ENCODE measurements at places on chromosomes 4 and X. TPM values are rescaled to one million over a fixed set of nuclear protein-coding genes. Genes with fewer than 3 reads are reported as not detected.

Gene DKK2
- total RNA-seq, result 2.1 TPM

Gene GPRASP1
- 2.7 TPM for total RNA-seq

- DNase-seq, result no peak
Measured at GRCh38 chrX:40331353-40331752, 233.6 kb upstream of the BCOR start.

Gene MMRN1
- total RNA-seq, result 0.17 TPM

DNA sequence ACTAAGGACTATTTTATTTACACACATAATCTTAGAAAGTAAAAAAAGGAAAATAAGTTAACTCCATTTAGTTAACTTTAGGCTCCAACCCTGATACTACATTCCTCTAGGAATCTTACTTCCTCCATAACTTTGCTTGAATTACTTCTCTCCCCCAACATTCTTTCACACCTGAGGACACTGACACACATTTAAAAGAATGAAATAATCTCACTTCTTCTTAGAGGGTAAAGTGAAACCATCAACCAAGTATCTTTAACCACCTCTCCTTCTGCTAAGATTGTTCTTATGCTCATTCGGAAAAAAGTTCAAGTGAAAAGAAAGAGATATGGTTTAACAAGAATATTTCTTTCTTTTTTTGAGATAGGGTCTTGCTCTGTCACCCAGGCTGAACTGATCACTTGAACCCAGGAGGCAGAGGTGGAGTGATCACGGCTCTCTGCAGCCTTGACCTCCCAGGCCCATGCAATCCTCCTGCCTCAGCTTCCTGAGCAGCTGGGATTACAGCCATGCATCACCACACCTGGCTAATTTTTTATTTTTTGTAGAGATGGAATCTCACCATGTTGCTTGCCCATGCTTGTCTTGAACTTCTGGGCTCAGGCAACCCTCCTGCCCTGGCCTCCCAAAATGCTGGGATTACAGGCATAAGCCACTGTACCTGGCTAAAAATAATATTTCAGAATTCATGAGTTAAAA, 28.5 kb downstream of the SLC25A4 start:
- DNase-seq, result no peak

Gene PHOX2B
- total RNA-seq, result not detected

GRCh38 chrX:19747652-19748610, 139.5 kb downstream of the SH3KBP1 start:
- no peak for DNase-seq

Gene HSFX1
- total RNA-seq, result 0.75 TPM

DNA sequence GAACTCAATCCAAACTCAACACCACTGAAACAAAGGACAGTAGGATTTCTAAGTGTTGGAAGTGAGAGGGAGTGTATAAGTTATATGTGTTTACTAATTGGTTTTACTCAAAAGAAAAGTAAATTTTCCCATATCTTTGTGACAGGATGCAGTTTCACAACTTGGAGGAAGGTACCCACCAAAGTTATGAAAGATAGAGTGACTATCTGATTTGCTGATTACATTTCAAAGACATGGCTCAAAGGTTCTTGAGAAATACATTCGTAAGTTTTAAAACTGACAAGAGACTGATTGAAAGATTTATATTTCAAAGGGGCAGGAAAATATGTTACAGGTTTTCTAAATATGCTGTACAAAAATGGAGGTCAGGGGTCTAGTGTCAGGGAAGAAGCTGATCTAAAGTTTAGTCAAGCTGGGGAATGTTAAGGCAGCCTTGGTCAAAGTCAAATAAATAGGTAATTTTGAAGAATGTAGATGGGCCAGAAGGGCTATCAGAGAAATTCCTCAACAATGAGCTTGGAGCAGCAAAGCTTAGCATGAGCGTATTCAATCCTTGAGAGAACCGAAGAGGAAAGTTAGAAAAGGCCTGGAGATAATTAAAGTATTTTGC, 9.7 kb upstream of the COMMD8 start:
- no peak for DNase-seq

Gene LANCL3
- 0.22 TPM for total RNA-seq

Gene NLGN3
- 0.84 TPM for total RNA-seq

DNA sequence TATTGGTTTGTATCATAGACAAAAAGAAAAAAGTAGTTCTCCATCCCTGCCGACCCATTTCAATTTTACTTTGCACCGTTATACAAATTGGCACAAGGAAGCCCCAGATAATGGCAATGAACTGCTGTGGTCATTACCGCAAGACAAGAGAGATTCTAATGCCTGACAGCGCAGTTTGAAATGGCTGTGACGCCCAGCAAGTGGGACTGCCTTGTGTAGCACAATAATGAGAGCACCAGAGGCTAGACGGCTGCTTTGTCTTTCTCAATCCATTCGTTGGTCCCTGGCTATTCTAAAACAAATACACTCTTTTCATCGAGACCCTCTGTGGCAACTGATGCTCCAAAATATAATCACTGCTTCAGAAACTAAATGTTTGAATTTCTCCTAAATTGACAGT, 192.4 kb upstream of the NEIL3 start:
- peak; percentile 46 for DNase-seq

DNA sequence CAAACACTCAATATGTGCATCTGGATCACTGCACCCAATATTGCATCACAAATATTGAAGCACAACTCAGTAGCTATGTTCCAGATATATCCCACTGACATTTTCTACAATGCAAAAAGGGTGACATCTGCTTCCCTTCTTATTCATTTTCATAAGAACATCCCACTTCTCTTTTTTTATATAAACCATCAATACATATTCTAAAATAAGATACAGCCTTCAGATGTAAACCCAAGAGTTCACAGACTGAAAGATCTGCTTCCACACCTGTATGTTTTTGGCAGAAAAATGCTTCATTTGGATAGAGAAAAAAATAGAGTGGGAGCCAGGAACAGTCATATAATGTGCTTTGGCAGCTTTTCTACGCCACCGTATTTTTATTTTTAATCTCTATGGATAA, 815.6 kb upstream of the ADGRL3 start:
- no peak for DNase-seq

DNA sequence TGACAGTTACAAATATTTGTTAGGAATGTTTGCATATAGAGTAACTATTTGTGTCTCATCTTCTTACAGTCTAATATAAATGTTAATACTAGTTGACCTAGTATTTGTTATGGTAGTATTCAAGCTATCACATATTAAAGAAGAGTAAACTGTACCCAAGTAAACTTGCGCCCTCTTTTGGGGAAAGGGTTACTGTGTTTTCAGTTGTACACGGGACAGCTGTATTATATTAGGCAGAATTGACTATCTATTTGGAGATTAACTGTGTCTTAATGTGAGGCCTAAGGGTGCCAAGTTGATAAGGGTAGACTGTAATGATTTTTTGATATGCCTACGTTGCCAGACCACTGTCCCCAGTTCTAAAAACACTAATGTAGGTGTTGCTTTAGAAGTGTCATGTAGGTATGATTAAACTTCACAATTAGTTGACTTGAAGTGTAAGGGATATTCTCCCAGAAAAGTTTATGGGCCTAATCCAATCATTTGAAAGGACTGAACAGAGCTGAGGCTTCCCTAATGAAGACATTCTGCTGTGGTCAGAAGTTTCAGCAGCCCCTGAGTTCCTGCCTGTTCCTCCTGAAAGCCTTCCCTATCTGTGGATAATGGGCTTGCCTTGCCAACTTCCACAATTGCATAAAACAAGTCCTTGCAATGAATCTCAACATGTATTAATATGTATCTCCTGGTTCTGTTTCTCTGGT, 172.8 kb upstream of the CXCL13 start:
- no peak for DNase-seq

Gene P2RY10
- not detected for total RNA-seq

GRCh38 chr4:95013236-95013635, 255.5 kb downstream of the BMPR1B start:
- no peak for DNase-seq

Gene STBD1
- total RNA-seq, result 7.2 TPM

DNA sequence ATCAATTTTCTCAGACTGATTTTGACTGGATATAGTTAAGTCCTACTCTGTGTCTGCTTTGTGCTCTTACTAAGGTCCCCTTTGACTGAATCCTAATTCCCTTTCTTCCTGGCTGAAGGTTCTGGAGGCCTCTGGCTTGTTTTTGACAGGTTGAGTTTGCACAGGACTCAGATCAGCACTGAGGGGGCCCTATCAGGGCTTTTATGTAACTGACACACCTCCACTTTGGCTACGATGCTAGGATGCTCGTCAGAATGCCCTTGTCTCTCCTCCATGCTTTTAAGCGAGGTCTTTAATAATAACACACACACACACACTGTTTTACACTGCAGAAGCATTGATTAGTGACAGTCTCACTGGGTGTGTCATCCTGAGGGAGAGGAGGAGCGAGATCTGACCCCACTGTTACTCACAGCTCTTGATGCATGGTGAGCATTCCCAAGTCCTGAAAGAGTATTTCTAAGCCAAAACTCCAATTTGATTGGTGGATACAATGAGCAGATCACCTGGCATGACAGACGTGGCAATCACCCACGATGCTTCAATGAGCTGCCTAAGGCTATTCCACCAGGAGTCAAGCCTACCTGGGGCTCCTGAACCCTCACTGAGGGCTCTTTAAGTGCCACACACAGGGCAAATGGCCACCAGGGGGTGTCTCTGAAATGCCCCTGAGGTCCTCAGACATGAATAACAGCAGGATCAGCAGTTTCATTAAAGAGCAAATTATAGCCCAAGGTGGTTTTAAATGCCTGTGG, 130.4 kb upstream of the CPEB2 start:
- DNase-seq, result no peak

GRCh38 chrX:23953908-23954269, 46.1 kb downstream of the CXorf58 start:
- no peak for DNase-seq

DNA sequence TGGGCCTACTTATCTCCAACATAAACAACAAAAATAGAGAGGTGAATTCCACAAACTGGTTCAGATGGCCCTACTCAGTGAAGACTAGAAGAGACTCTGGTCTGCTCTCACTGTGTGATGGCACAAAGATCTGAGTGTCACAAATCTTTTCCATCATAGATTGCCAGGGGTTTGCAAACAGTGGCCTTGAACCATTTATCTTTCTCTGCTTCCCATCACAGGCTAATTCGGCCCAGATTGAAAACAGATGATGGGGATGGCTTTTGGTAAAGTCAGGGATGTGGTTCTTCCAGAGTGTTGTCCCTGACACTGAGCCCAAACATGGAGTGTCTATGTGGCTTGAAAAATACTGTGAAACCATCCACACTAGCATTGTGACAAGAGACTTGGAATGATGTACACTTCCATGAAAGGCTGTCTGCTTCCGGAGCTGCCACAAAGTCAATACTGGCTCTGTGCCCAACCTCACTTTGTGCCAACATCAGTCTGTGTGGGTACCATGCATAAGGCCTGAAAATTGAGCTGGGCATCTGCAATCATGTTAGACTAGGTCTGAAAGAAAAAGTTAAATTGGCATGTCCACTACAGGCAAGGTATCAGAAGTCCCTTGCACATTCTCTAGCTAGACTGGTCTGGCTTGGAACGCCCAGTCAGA, 25.2 kb upstream of the PLAC1 start:
- DNase-seq, result no peak

Gene TMPRSS11A
- total RNA-seq, result not detected

- peak; percentile 62 for DNase-seq
Measured at GRCh38 chr4:55172694-55173287, 47.4 kb upstream of the KDR start.

DNA sequence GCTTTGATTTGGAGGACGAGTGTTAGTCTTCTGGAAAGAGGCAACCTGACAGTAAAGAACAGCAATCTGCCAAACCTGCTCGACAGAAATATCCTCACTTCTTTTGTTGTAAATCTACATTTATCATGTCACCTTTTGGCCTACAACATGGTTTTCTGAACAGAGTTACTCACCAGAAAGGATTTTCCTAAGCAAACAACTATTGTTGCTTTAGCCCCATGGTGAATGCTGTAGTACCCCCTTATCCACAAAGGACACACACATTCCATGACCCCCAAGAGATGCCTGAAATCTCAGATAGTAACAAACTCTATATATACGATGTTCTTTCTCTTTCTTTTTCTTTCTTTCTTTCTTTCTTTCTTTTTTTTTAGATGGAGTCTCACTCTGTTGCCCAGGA, 42.7 kb downstream of the TMEM150C start:
- DNase-seq, result peak; percentile 76

- DNase-seq, result no peak
Measured at GRCh38 chr4:159343116-159343515, 240.2 kb downstream of the RAPGEF2 start.

Gene NUDT6
- total RNA-seq, result 4.0 TPM

DNA sequence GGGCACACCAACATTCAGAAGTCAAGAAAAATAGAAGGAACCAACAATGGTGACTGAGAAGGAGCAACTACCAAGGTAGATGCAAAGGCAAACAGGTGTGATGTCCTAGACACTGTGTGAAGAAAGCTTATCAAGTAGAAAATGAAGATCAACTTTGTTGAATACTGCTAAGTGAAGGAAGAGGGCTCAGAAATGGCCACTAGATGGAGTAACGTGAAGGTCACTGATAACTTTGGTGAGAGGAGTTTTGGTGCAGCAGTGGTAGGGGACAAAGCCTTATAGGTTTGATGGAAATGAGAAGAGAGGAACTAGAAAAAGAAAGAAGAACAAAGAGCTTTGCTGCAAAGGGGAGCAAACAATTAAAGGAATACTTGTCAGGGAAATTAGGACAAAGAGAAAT, 23.5 kb downstream of the OTC start:
- no peak for DNase-seq

DNA sequence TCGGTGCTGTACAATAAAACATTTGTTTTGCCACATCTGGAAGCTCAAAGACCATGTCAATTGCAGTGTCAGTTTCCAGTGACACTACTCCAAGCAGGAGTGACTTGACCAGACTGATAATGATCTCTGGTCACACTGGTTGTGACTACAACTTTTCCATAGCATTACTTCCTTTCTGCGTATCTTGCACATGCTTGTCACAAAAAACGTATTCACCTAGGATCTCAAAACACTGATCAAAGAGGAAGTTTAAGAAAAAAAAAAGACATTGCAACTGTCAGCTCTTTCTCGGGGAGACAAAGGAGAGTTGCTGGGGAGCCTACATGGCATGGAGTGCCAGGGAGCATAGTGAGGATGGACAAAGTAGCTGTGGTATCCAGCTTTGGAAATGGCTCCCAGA, 60.6 kb downstream of the OPHN1 start:
- no peak for DNase-seq

DNA sequence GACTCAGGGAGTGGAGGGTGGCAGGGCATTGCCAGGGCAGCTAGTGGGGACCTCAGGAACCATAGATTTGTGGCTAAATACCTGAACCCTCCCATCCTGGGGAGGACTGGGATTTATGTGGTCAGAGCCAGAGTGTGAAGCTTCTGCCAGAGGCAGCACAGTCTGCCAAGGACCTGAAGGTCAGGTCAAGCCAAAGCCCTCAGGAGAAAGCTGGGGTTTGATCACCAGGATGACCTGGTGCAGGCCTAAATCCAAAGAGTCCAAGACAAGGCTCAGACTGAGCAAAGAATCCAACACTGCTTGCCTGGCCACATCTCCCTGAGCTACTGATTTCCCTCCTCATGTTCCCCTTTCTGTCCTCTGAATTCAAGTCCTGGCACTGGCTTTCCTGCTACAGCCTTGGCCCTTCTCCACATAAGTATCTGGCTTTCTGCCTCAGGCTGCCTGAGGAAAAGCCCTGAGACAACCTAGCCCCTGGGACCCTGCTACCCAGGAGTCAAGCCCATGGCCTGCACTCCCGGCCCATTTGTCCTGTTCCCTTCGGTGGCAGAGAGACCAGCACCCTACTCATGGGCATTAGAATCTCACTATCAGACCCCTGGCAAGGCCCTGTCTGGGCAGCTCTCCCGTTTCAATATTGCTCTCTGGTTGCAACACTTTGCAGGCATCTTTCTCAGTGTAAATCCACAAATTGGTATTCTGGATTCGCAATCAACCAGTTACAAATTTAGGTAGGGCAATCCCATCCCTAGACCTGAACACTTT, 39.3 kb upstream of the SLC25A43 start:
- DNase-seq, result no peak

All from astrocyte (in vitro differentiated cells and primary cell).